CD8-positive, alpha-beta T cell (primary cell): ENCODE measurements at places on chromosomes 6 and 20. TPM values are rescaled to one million over a fixed set of nuclear protein-coding genes. Genes with fewer than 3 reads are reported as not detected.

ZBTB22 gene
- total RNA-seq: 8.8 TPM

GRCh38 chr20:50855498-50856474 lies 60.9 kb downstream of the BCAS4 start:
- no peak for DNase-seq

GRCh38 chr6:111646942-111647341 lies 41.3 kb upstream of the TRAF3IP2 start:
- no peak for DNase-seq

- DNase-seq: no peak
Measured at GRCh38 chr6:103140308-103141027, 1719.3 kb downstream of the HACE1 start.

DNA sequence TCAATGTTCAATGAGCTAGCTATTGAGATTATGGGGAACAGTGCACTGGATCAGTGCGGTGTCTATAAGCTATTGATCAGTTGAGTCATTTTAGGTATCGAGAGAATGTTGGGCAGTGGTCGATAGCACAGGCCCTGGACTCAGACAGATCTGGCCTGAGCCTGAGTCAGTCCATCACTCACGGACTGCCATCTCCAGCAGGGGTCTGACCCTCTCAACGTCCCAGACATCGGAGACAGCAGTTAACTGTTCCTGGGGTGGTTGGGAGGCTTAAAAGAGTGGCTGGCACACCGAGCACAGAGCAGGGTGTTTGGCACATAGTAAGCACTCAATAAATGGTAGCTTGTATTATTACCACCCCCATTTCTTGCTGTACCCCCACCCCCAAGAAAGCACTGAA lies 9.3 kb downstream of the EYA2 start:
- DNase-seq: no peak

- no peak for DNase-seq
Measured at GRCh38 chr20:41902346-41902745, 284.2 kb upstream of the CHD6 start.

- no peak for DNase-seq
Measured at GRCh38 chr6:29678114-29678513, 2.8 kb downstream of the ZFP57 start.

- DNase-seq: no peak
Measured at GRCh38 chr6:111736005-111736608, 130.4 kb upstream of the TRAF3IP2 start.
